ENCODE measurements at places on chromosomes 7 and 10. TPM values are rescaled to one million over a fixed set of nuclear protein-coding genes. Genes with fewer than 3 reads are reported as not detected.

DOCK4 gene
- total RNA-seq: 48.8 TPM

DNA sequence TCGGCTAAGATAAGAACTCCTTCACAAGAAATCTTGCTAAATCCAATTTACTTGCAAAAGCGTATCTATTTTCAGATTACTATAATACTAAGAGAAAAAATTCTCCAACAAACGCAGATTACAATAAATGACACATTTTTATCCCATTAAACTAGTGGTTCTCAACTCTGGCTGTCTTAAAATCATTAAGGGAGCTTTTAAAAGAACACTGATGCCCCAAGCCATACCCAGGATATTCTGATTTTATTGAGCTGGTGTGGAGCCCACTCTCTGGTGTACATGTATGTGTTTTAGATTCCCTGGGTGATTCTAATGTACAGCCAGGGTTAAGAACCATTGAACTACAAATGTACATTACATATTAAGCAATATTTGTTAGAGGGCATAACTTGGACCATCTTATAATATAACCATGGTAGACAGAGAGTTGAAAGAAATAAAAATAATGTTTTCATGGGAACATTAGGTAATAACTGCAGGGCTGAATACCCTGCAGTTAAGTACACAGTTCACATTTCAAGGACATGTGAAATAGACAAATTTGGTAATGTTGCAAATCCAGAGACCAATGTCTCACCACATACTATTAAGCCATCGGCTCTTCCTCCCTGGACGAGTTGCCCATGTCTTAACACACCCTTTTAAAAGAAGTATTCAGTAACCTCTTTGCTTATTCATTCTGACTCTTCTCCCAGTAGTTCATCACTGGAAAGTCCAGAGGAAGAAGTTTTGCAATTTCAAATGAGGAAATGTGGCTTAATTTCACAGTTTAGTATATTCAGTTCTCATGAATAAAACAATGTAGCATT lies 6.2 kb downstream of the GSAP start:
- DNase-seq: no peak

OR6B1 gene
- total RNA-seq: not detected

EGR2 gene
- total RNA-seq: not detected

GRCh38 chr10:32271617-32272016 lies 75.3 kb downstream of the EPC1 start:
- DNase-seq: no peak

GRCh38 chr7:137948083-137948844 lies 53.6 kb downstream of the CREB3L2 start:
- DNase-seq: no peak

GRCh38 chr10:80487791-80488538 lies 33.9 kb downstream of the TSPAN14 start:
- no peak for DNase-seq

- no peak for DNase-seq
These were observed 564.5 kb downstream of the PTPRN2 start for GRCh38 chr7:158023157-158023556.

LDB3 gene
- total RNA-seq: 5.9 TPM

ACSM6 gene
- total RNA-seq: not detected
